Endothelial cell (in vitro differentiated cells): ENCODE measurements at places on chromosomes 1 and 21. TPM values are rescaled to one million over a fixed set of nuclear protein-coding genes. Genes with fewer than 3 reads are reported as not detected.

DNA sequence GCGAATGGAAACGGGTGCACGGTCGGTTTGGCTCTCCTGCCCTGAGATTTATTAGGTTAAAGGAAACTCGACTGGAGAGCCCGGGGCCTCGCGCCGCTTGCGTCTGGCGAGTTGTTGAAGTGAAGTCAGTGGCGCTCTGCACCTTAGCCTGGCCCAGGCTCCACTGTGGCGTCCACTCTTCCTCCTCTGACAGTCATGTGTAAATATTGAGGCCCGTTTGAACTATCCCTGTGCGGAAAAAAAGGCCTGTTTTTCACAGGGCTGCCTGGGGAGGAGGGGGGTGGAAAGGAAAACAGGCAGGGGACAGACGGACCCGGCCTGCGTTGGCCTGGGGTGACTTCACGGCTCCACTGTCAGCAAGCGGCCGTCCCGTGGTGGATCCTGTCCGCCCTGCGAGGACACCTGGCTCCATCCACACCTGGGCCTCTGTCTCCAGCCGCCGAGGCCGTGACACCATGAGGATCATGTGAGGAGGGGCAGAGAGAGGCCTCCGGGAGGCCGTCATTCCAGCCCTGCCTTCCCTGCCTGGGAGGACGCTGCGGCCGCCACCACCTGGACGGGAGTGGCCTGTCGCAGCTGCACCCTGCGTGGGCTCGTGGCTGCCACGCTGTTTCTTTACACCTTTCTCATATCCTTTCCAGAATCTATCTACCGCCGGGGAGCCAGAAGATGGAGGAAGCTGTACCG is 59.8 kb downstream of the FAAP20 start:
- no peak for DNase-seq

Gene CLCA4
- not detected for total RNA-seq

GRCh38 chr1:63675420-63675931 is 82.3 kb downstream of the PGM1 start:
- DNase-seq: no peak

Gene NEK2
- total RNA-seq: 3.9 TPM

DNA sequence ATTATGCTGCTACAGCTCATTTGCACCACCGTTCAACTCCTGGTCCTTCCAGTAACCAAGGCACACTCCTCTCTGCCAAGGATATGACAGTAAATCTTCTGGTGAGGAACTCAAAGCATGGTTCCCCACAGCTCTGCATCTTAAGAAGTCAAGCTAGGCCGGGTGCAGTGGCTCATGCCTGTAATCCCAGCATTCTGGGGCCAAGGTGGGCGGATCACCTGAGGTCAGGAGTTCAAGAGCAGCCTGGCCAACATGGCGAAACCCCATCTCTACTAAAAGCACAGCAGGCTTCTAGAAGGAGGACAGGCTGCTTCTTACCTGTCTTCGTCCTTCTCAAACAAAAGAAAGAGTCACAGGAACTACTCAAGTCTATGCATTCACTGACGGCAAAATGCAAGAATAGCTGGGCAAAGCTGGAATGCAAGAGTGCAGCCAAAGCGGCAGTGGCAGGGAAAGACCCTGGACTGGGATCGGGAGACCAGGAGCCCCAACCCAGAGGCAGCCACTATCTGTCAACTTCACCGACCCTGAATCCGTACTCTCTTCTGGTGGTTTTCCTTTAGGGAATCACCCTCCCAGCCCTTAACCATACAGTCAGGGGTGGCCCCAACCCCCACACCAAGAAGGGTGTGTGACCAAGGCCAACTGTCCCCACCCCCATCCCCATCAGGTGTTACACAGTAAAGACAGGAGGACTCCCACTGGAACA is 75.5 kb downstream of the NPHP4 start:
- DNase-seq: no peak

DNA sequence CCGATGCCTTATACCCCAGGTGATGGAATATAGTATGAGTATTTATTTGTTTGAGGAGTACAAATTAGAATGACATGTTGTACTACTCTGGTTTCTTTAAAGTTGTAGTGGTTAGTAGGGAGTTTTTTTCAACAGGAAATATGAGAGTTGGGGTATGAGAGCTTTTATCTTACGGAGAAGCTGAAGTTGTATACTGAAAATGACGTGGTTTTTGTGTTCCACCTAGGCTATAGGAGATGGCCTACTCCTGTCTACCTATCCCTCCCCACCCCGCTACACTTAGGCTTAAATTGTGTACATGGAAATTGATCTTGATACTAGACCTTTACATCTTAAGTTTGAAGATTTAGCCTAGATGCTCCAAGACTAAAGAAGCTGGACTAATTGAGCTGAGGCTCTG is 6.8 kb upstream of the HAX1 start:
- DNase-seq: no peak

GRCh38 chr1:215132156-215132555 is 49.6 kb downstream of the KCNK2 start:
- DNase-seq: no peak

GRCh38 chr1:14332158-14332557 is 266.3 kb upstream of the KAZN start:
- no peak for DNase-seq

Gene FCRL5
- total RNA-seq: not detected

- DNase-seq: peak; percentile 81
Measured at GRCh38 chr1:161021165-161021969, 415 bp upstream of the F11R start.

DNA sequence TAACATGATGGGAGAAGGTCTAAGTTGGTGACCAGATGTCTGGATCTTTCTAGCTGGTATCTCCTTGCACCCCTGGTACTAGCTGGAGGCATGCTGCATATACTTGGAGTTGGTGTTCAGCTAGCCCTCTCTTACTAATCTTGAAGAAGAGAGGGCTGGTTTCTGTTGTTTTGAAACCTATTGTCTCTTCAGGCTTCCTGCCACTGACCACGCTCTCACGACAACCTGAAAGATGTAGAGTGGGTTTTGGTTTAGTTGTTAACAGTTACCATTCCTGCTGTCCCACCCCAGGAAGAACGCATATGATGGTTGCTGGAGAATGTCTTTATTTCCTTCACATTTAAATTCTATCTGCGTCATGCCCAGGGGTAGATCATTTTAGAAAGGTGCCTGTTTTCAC is 3.6 kb downstream of the MAN1C1 start:
- DNase-seq: no peak

Gene C1orf21
- total RNA-seq: 7.5 TPM
